GM10248 (cell line): ENCODE measurements at places on chromosomes 3 and 15.

- no peak for DNase-seq
These were observed 38.1 kb upstream of the CD200R1L start for GRCh38 chr3:112884678-112885290.

DNA sequence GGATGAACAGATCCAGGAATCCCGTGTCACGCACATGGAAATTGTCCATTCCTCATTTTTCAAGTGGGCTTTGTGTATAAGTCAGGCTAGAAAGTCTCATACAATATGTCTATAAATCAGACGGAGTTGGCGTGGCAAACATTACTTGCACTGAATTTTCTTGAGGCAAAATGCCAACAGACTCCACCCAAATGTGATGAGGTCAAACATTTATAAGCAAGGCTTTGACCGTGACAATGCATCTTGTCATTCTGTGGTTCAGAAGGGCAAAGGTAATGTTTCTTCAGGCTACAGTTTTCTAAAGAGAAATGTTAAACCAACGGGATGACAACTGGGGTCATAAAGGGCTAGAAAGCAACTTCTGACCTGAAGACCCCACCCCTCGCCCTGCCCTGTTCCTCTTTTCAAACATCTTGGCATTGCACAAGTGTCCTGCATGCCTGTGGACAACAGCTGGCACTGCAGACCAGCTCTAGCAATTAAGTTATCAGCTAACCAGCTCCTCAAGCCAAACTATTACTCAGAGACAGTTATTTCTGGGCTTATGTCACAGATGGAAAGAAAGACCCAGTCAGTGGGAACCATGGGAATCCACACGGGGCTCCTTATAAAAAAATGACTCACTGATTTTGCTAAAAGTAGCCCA lies 36.5 kb upstream of the SPTBN5 start:
- no peak for DNase-seq

- DNase-seq, result peak; percentile 69
These were observed 8.3 kb downstream of the PSTPIP1 start for GRCh38 chr15:77002954-77003912.

DNA sequence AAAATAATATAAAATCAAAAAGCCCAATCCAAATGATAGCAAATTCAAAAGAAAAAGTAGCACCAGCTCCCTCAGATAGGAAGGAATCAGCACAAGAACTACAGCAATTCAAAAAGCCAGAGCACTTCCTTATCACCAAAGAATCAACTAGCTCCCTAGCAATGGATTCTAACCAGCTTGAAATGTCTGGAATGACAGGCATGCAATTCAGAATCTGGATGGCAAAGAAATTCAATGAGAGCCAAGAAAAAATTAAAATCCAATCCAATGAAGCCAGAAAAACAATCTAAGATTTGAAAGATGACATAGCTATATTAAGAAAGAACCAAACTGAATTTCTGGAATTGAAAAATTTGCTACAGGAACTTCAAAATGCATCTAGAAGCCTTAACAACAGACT lies 1334.4 kb upstream of the ALCAM start:
- no peak for DNase-seq

DNA sequence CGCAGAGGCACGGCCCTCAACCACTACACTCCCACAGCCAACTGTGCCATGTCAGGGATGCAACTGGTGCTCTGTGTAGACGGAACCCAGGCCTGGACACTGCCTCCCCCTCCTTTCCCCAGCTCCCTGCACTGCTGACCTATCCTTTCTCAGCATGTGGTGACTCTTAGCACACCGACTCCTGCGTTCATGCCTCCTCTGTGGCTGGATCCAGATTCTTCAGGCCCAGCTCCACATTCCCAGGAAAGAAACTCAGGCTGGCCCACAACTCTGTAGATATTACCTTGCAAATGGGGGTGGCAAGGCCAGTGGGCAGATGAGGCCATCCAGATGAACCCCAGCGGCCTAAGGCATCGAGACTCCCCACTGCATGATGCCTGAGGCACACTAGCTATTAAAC lies 272.7 kb downstream of the OCA2 start:
- DNase-seq, result no peak

DNA sequence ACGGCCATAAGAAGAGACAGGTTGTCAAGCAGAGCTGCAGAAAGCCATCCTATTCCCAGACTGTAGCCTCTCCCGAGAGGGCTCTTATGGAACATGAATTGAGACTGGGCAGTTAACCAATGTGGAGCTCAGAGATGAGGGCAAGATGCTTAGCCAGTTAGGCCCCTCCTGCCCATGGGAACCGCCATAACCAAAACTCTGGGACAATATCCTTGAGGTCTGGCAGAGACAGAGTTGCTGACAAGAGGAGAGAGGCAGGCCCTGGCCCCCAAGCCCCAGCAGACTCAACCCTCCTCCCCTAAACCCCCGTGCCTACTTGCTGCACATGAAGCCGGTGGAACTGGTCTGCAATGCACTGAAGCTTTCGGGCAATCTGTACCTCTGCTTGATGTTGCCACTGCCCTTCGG lies 4.8 kb downstream of the BMF start:
- no peak for DNase-seq

- DNase-seq, result no peak
These were observed 253.3 kb downstream of the PTPRG start for GRCh38 chr3:61814674-61815073.

DNA sequence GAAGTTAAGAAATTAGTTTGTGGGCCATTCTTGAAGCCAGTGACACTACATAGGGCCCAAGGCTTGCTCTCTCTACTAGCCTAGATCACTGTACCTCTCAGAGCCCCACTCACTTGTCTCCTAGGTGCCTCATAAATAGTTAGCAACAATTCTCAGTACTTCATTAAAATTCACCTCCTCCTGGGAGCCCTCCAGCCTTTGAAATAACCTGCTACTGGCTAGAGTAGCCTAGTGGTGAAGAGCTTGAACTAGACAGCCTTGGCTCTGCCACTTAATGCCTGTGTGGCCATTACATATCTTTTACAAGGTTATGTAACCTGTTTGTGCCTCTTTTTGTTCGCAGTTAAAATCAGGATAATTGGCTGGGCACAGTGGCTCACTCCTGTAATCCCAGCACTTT lies 89.3 kb downstream of the UBE2E2 start:
- DNase-seq, result no peak

DNA sequence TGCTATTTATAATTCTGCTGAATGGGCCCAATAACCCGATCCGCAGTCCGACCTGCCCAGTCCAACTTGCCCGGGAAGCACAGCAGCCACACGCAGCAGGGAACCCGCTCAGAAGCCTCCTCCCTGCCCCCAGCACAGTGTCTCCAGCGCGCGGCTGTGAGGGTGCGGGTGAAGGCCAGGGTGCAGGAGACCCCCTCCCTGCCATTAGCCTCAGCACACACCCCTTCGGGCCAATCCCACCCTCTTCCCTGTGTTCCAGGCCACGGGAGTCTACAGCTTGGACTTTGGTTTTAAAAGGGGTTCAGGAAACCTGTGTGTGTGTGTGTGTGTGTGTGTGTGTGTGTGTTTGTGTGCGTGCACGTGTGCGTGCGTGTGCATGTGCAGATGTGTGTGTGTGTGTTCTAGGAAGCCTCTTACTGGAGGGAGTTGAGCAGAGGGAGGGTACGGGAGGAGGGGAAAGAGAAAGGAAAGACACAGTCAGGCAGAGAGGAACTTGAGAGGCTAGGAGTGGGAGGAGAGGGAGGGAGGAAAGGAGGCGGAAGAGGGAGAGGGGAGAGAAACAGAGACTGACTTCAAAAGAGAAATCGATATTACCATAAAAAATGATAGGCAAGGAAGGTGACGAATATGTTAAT lies 34.2 kb downstream of the ATP2B2 start:
- DNase-seq, result no peak

DNA sequence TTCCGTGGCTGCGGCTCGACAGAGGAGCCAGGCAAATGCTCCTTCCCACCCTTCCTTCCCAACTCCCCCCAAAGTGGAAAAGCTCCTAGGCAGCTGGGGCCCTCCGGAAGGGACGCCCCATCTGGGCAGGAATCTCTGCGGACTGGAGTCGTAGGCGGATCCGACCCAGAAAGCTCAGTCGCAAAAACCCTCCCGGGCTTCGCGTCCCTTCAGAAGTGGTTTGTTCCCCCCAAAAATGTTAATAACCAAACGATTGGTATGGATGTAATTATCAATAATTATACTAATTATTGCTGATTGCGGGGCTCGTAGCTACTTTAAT lies 3.8 kb downstream of the RNU6-1 start:
- no peak for DNase-seq

DNA sequence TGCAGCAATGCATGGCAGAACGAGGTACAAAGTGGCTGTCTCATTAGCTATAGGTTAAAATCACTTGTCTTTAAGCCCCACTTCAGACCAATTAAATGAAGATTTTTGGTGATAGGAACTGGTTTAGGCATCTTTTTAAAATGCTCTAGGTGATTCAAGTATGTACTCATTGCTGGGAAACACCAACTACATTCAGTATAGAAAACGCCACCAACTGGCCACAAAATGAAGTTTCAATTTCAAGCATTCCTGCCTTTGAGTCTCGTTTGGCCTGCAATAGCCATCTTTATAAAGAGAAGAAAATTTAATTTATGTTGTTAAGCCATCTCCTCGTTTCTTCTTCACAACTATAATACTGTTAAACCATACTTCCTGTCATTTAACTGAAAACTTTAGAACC lies 587.9 kb downstream of the GBE1 start:
- DNase-seq, result no peak

DNA sequence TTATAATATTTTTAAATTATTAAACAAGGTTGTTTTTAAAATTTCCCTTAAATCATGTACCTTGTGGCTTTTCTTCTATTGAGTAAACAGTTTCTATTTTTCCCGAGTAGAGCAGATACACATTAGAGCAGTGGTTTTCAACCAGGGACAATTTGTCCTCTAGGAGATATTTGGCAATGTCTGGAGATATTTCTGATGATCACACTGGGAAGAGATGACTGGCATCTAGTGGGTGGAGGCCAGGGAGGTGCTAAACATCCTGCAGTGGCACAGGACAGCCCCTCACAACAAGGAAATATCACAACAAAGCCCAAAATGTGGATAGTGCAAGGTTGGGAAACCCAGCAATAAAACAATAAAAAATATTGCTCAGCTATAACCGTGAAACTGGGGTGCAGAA lies 113.0 kb upstream of the PTPRG start:
- no peak for DNase-seq

DNA sequence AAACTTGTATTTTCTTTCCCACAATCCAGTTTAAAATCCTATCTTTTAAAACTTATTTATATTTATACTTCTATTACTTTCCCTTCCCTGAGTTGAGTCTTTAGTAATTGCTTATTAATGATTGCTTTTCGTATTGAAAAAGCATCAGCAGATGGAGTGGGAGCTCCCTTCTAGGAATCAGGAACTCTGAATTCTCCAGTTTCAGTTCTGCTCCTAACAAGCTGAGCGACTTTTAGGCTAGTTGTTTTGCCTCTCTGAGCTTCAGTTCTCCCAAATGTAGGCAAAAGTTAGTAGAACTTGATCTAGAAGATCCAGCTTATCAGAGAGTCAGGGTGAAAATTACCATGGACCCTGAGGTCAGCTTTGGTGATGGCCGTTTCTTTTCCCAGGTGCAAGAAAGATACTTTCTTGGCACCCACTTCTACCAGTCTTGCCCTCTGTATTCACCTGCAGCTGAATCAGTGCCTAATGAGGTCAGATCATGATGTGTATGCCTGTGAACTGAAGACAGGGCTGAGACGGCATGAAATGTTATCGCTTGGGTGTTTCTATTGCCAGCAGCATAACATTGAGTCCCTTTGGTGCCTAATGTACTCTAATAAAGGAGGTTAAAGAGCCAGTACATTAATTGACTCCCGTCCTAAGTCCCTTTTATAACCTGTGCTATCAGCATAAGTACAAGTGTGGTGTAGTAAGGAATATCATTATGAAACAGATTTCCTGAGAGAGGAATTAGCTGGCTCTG lies 194.5 kb upstream of the TBC1D5 start:
- DNase-seq, result no peak

GRCh38 chr3:149077628-149078027 lies 8.7 kb downstream of the HLTF start:
- no peak for DNase-seq

DNA sequence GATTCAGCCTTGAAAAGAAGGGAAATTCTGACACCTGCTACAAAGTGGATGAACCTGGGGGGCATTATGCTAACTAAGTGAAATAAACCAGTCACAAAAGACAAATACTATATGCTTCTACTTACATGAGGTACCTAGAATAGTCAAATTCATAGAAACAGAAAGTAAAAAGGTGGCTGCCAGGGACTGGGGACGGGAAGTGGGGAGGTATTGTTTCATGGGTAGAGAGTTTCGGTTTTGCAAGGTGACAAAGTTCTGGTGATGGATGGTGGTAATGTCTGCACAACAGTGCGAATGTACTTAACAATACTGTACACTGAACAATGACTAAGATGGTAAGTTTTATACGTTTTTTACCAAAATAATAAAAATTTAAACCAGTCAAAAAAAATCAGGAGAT lies 4.8 kb downstream of the IDH2 start:
- peak; percentile 63 for DNase-seq

- DNase-seq, result no peak
These were observed 357.2 kb downstream of the CLSTN2 start for GRCh38 chr3:140292170-140292569.

DNA sequence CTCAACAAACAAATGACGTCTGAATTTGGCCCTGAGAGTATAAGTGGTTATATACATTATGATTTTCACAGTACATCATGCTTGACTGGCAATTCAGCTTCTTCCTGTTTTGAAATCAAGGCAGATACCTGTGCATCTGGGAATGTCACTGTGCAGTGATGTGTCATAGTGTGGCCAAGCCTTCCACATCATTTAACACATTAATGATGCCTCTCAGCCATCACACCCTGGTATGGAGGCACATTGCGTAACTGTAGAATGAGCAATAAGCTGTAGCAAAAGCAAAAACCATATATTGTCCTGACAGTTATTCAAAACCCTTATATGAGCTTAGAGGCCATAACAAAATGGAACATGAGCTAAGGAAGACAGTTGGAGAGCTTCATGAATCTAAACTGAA lies 246.0 kb downstream of the EPHA3 start:
- no peak for DNase-seq

GRCh38 chr15:89521605-89522004 lies 25.2 kb upstream of the RHCG start:
- DNase-seq, result no peak

- peak; percentile 34 for DNase-seq
These were observed 828 bp downstream of the THOC7 start for GRCh38 chr3:63862804-63863149.

DNA sequence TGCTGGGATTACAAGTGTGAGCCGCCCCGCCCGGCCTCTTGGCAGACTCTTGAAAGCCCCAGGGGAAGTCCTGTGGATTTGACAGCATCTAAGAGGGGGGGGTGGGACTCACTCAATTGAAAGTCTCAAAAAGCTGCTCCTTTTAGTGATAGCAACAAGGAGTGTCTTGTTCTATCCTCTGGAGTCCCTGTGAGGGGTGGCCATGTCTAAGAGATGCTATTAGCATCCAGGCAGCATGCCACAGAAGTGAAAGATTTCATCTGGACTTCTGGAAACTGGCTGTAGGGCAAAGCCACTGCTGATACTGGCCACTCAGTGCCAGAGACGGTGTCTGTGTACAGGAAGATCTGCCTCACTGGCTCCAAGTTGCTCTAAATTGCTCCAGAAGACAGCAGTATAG lies 74.0 kb downstream of the DHX36 start:
- DNase-seq, result no peak

GRCh38 chr15:90082140-90082715 lies 20.0 kb downstream of the IDH2 start:
- no peak for DNase-seq
